ENCODE measurements at places on chromosomes 5 and 9.
A peak's percentile ranks its signal among the peaks of the same experiment; 100 is the strongest.

DNA sequence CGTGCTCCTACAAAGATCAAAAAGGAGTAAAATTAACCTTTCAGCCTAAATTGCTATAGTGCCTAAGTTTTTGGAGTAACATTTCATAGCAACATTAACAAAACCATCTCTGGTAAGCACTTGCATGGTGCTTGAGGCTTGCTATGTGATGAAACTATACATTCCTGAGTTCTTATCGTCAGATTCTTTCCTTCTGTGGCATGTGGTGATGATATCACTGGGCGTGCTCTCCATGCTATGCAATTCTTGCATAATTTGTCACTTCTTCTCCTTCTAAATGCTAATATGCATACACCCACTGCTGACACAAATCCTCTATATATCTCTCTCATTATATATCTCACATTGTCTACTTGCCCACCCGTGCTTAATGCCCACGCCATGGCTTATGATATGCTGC lies 2019.9 kb downstream of the MAT2B start:
- no peak for DNase-seq
- no peaks in the 10 kb centered on the region for H3K36me3 ChIP-seq
- H3K27ac ChIP-seq = no peak overlapping the region

GRCh38 chr9:124381170-124381945 lies 33.9 kb downstream of the PSMB7 start:
- peaks cover 5% of the 10 kb centered on the region for H3K36me3 ChIP-seq
- no peak overlapping the region for H3K4me3 ChIP-seq
- no peaks in the 10 kb centered on the region for H3K27me3 ChIP-seq
- peaks cover 9% of the 10 kb centered on the region for H3K4me1 ChIP-seq
- no peak for DNase-seq
- no peak overlapping the region for H3K27ac ChIP-seq

DNA sequence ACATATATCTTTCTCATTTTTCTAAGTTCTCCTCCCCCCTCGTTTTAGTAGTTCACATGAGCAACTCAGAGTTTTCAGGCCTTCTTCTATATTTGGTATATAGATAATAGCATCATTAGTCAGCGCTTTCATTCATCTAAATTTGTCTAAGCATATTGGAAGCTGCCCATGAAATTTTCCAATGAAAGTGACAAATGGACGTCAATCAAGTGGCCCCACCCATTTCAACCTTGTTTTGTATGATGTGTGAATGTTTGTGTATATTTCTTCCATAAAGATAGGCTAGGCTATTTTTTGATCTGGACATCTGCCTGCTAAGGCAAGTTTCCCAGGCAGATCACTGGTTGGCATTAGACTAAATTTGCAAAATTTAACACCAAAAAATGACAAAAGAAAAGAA lies 104.0 kb upstream of the SSBP2 start:
- no peak for DNase-seq
- H3K27ac ChIP-seq = peak overlapping the region; percentile 72
- H3K36me3 ChIP-seq = no peaks in the 10 kb centered on the region
- H3K27me3 ChIP-seq = no peaks in the 10 kb centered on the region
- no peak overlapping the region for H3K4me3 ChIP-seq

GRCh38 chr5:173618927-173619519 lies 2.6 kb upstream of the BOD1 start:
- H3K36me3 ChIP-seq = no peaks in the 10 kb centered on the region
- no peak overlapping the region for H3K4me3 ChIP-seq
- no peaks in the 10 kb centered on the region for H3K27me3 ChIP-seq
- no peak overlapping the region for H3K27ac ChIP-seq
- H3K4me1 ChIP-seq = peaks cover 30% of the 10 kb centered on the region

DNA sequence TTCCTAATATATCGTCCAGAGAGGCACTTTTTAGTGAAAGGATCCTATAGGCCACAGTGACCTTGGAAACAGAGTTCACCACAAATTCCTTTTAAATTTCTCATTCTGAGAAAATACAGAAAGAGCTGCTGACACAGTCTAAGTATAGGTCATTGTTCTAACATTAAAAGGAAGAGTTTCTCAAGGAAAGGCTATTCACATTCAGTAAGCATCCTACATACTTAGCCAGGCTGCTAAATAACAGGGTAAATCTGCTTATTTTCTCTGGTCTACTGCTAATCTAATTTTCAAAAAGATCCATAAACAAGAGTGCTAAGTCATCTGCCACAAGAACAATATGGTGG lies 313.7 kb downstream of the PDE4D start:
- H3K4me3 ChIP-seq = no peak overlapping the region
- no peak overlapping the region for H3K27ac ChIP-seq
- no peak for DNase-seq
- no peaks in the 10 kb centered on the region for H3K4me1 ChIP-seq

DNA sequence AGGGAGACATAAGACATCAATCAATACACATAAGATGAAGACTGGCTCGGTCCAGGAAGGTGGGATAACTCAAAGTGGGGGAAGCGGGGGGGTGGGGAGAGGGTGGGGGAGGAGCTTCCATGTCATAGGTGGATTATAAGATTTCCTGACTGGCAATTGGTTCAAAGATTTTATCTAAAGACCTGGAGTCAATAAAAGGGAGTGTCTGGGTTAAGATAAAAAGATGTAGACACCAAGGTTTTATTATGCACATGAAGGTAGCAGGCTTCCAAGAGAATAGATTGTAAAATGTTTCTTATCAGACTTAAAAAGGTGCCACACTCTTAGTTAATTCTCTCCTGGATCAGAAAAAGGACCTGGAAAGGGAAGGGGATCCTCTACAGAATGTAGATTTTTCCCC lies 25.6 kb upstream of the OTULINL start:
- H3K27ac ChIP-seq = no peak overlapping the region
- no peaks in the 10 kb centered on the region for H3K36me3 ChIP-seq
- DNase-seq = no peak
- H3K4me1 ChIP-seq = no peaks in the 10 kb centered on the region
- H3K27me3 ChIP-seq = no peaks in the 10 kb centered on the region

- H3K36me3 ChIP-seq = peaks cover 6% of the 10 kb centered on the region
- DNase-seq = no peak
- H3K4me1 ChIP-seq = no peaks in the 10 kb centered on the region
- no peak overlapping the region for H3K27ac ChIP-seq
- no peaks in the 10 kb centered on the region for H3K27me3 ChIP-seq
Observed at GRCh38 chr5:109805472-109805871, 115.7 kb downstream of the MAN2A1 start.
